HepG2 (cell line): ENCODE measurements at places on chromosomes 6 and 20. TPM values are rescaled to one million over a fixed set of nuclear protein-coding genes. Genes with fewer than 3 reads are reported as not detected.
A peak's percentile ranks its signal among the peaks of the same experiment; 100 is the strongest.

The LZTS3 gene
- 7.4 and 10.1 TPM in 2 replicates for total RNA-seq

The FAM8A1 gene
- total RNA-seq, result 30.5 and 30.6 TPM in 2 replicates

The ADGRG6 gene
- total RNA-seq, result 83.6 and 129 TPM in 2 replicates

The MAN1A1 gene
- total RNA-seq, result 98.7 and 156 TPM in 2 replicates

The LAMA5 gene
- 28.5 and 44.7 TPM in 2 replicates for total RNA-seq

The WFDC10B gene
- not detected in 2 replicates for total RNA-seq

The SCRT2 gene
- total RNA-seq, result not detected in 2 replicates

The TPX2 gene
- total RNA-seq, result 124 and 190 TPM in 2 replicates

The ANGPT4 gene
- total RNA-seq, result not detected in 2 replicates

The CFAP206 gene
- not detected in 2 replicates for total RNA-seq

The SFT2D1 gene
- total RNA-seq, result 90.7 and 115 TPM in 2 replicates

The MCHR2 gene
- total RNA-seq, result not detected in 2 replicates

DNA sequence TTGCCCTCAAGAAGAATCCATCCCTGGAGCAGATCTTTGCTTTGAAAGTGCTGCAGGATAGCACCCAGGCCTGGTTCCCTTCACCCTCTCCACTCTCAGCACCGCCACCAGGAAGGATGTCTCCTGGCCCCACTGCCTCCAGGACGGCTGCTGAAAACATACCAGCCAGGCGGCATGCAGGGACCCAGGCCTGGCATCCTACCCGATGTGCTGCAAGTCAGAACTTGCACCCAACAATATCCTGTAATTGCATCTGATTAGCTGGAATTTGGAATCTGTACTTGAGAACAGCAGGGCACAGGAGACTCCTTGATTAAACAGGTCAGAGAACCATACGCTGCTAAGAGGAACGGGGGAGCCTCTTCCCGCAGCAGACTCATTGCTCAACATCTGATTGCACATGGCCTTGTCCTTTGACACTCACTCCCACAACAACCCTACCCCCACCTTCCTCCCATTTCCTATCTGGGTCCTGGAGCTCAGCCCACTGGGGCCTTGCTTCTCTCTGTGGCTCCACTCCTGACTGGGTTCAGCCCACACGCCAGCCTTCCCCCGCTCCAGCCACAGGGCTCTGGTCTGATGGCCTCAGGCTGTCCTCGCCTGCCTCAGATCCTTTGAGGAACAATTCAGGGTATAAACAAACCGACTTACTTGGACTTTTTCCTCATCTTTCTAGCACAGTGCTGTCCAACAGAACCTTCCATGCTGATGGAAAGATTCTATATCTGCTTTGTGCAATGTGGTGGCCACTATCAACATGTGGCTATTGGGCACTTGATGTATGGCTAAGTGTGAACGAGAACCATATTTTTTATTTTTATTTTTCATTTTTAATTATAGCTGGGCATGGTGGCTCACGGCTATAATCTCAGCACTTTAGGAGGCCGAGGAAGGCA lies 78.0 kb downstream of the FGD2 start:
- peak; percentile 96 for DNase-seq

DNA sequence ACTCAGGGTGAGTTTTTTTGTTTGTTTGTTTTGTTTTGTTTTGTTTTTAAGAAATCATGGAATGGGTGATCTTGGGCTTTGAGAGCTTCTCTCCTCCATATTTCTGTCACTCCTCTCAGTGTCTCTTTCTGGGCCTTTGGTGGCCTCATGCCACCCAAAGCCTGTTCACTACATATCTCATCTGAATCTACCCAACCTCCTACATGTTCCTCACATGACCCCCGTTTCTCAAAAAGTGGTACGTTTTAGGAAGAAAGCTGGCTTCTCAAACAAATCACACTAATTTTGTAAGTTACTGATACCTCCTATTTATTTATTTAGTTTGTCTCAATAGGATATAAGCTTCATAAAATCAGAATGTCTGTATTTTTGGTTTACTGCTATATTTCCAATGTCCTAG lies 80.0 kb downstream of the SESN1 start:
- no peak for DNase-seq

- DNase-seq, result no peak
Measured at GRCh38 chr20:24853916-24854315, 95.2 kb upstream of the CST7 start.

- no peak for DNase-seq
Measured at GRCh38 chr6:95240514-95240913, 336.8 kb upstream of the MANEA start.

GRCh38 chr6:54057058-54057457 lies 54.2 kb upstream of the MLIP start:
- peak; percentile 24 for DNase-seq

DNA sequence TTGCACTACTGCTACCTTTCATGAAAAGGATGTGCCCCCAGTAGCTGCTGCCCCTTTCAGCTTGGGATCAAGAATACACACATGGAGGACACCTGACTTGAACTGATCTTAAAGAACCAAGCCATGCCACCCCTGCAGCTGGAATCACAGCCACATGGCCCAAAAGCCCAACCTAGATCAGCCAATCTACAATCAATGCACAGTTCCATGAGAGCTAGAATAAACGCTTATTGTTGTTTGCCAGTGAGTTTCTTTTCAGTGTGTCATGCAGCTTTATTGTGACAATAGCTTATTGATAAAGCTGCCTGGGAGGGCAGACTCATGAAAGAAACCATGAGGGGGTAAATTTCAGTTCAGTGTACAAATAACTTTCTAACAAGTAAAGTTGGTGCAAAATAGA lies 397.7 kb downstream of the PTPRT start:
- DNase-seq, result no peak

GRCh38 chr6:165652766-165653165 lies 10.3 kb downstream of the PDE10A start:
- DNase-seq, result no peak

GRCh38 chr6:163333038-163333437 lies 81.5 kb upstream of the QKI start:
- no peak for DNase-seq

- peak; percentile 95 for DNase-seq
Measured at GRCh38 chr20:18144541-18145099, 7.0 kb downstream of the KAT14 start.

- no peak for DNase-seq
Measured at GRCh38 chr6:165585060-165585459, 78.0 kb downstream of the PDE10A start.

DNA sequence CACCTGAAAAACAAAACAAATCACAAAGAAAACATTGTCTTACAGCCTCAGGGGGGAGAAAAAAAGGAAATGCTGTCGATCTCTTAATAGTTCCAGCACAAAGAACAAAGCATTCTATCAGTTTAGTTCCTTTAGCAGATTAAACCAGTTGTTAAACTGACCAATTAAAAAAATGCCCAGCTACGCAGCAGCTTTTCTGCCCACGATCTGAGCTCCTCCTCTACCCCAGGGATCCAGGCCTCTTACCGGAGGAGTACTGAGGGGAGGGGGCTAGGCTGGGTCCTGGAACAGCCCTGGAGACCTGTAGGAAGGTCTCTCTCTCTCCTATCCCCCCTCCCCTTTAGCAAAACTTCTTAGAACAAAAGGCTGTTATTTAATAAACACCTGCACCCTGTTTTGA lies 13.4 kb downstream of the PTK7 start:
- no peak for DNase-seq

DNA sequence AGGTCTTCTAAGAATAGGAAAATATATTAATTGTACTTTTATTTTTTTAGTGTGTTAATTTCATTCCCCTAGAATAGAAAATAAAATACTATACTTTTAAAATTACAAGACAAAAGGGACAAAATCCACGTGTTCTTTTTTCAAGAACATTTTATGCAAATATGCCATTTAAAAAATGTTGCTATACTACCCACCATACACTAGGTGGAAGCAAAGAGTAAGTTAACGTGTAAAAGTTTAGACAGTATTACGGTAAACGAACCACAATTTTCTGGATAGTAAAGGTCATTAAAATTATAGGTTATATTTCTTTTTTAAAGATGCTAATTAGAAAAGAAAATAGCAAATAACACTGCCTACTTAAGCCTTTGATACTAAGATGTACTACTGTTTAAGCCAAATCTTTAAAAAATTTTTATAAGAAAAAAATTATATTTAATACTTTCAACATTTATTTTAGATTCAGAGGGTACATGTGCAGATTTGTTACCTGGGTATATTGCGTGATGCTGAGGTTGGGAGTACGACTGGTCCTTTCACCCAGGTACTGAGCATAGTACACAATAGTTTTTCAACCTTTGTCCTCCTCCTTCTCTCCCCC lies 287.6 kb downstream of the PHF3 start:
- peak; percentile 52 for DNase-seq

GRCh38 chr6:20417819-20418218 lies 16.1 kb downstream of the E2F3 start:
- no peak for DNase-seq

DNA sequence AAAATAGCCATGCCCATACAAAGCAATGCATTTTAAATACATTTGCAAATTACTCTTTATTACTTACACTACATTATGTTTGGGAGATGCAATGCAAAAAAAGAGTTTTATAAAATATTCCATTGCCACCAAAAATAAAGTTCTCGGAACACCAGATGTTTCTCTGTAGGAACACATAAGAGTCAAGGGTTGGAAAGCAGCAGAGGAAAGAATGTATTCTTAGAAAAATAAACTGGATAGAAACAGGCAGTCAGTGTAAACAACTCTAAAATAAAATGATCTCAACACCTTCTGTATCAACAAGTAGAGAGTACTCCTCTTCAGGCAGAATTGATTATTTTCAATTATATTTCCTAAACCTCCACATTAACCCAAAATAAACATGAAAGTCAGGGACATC lies 28.1 kb downstream of the KIF13A start:
- no peak for DNase-seq

GRCh38 chr6:144990784-144991183 lies 705.6 kb downstream of the UTRN start:
- no peak for DNase-seq

DNA sequence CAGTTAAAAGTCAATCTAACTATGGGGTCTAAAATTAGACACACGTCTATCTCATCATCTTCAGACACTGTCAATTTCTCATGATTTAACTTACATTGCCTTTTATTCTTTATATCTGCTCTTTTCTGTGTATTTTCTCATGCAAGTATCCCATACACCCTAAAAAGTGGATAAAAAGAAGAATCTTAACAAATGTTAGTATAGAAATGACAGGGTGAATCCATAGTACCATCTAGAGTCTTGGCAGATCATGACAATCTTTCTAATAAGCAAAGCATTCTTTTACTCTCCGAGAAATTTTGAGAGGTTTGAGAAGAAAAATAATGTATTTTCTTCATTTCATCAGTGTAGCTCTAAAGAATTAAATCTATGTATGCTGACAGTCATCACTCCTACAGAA lies 382.7 kb downstream of the C6orf118 start:
- DNase-seq, result no peak

- DNase-seq, result no peak
Measured at GRCh38 chr20:58652606-58653294, 1.7 kb downstream of the STX16 start.

- DNase-seq, result no peak
Measured at GRCh38 chr6:150579611-150580010, 20.1 kb upstream of the PLEKHG1 start.
